ENCODE measurements at places on chromosomes 12 and 14. TPM values are rescaled to one million over a fixed set of nuclear protein-coding genes. Genes with fewer than 3 reads are reported as not detected.

DNA sequence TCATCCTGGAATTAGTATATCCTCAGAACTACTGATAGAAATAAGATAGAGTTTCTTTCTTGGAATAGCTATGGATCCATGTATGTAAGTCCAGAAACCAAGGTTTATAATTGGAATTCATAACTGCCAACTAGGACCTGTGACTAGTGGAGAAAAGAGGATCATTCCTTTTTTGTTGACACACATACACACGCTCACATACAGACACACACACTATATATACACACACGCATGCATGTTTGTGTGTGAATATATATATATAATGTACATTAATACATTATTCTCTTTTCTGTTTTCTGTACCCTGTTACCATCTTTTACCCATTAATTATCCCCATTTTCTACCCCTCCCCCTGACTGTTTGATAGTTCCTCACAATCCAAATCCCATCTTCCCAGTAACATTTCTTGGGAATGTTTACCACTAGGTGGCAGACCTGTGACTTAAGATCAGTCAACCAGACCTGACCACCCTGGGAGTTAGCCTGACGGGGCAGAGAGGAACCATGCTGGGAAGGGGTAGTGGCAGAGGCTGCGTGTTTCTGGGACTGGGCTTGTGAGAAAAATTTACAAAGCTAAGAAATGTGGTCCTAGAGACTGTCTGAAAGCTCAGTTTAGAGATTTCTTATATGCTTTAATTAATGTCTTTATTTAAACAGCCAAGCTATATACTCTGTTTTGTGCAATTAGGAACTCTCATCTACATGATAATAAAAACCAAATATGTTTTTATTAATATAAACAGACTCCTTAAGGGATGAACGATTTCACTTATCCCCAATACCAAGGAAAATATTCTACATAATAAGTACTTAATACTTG, 308.0 kb downstream of the PPFIA2 start:
- DNase-seq, result peak; percentile 11

GRCh38 chr12:1579651-1580435, 14.5 kb downstream of the FBXL14 start:
- no peak for DNase-seq

Gene PTPRR
- 1.5 TPM for polyA plus RNA-seq

Gene ASB2
- 31.7 TPM for polyA plus RNA-seq

Measured in hindlimb muscle (tissue), 1 donor.